ENCODE measurements at places on chromosomes 12 and 14.

- DNase-seq: no peak
Observed at GRCh38 chr14:80364274-80364673, 153.0 kb upstream of the DIO2 start.

DNA sequence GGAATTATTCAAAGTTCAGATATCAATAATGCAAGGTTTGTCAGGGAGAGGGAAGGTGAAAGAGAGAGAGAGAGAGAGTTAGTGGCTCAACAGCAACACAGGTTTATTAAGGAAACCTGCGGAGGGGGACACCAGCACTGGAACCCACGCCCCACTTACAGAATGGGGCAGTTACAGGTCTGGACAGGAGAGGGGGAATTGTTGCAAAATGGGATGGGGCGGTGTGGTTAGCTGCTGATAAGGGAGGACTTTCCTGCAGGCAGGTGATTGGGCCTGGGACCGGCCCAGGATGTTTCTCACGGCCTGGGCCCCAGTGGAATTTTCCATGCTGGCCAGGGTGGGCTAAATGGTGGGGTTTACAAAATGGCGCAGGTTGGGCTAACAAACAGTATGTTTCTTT, 278.2 kb upstream of the SLC16A7 start:
- no peak for DNase-seq

- peak; percentile 72 for DNase-seq
Observed at GRCh38 chr14:36941783-36942521, 230.5 kb downstream of the SLC25A21 start.

- DNase-seq: no peak
Observed at GRCh38 chr14:53599221-53599945, 357.2 kb downstream of the BMP4 start.

- no peak for DNase-seq
Observed at GRCh38 chr14:31265701-31266398, 58.3 kb upstream of the HECTD1 start.

GRCh38 chr12:7158781-7159609, 28.8 kb downstream of the CLSTN3 start:
- DNase-seq: no peak

- peak; percentile 83 for DNase-seq
Observed at GRCh38 chr12:111434680-111435338, 29.1 kb downstream of the SH2B3 start.

DNA sequence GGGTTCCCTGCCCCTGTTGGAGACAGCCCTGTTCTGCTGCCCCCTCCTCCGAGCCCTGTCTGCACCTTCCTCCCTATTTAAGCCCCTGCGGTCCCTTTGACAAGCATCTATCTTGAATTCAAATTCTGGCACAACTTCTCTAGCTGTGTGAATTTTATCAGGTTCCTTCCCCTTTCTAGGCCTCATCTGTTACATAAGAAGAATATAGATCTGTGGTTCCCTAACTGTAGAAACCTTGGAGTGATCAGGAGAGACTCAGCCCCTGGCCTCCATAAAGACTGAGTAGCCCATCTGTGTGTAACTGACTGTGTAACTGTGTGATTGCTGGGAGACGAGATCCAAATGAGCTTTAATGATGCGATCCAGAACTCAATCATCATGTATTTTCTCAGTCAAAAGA, 13.0 kb upstream of the RACGAP1 start:
- no peak for DNase-seq

- DNase-seq: peak; percentile 56
Observed at GRCh38 chr12:123148223-123148622, 2.7 kb downstream of the PITPNM2 start.

DNA sequence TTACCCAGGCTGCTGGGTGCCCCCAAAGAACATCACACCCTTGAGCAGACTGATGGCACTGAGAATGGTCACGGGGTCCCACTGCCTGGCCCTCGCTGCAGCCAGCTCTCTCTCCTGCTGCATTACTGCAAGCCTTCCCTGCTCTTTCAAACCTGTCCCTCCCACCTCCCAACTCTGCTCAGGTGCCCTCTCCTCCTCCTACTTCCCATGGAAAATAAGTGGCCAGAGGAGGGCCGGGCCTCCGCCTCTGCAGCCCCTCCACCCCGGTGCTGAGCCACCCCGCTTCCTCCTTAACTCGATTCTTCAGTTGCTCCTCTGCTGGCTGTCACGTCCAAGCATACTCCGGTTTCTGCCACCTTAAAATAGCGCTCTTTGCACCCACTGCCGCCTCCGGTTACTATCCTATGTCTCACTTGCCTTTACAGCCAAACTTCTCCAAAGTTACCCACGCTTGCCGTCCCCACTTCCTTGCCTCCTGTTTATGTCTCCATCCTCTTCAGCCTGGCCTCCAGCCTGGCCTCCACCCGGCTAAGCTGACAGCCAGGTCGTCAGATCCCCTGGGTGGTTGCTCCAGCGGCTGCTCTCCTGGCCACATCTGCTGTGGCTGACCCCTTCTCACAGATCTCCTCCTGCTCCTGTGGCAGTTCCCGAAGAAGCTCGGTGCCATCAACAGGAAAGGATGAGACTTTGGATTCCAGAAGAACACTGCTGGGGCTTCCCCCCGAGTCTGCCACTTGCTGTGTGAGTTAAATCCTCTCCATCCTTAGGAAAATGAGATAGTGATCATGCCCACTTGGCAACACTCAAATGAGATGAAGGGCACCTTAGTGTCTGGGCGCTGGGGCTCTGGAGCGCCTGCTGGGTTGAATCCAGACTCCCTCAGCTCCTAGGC, 7.7 kb downstream of the SMIM41 start:
- DNase-seq: no peak
